ENCODE measurements at places on chromosomes 3 and 15. TPM values are rescaled to one million over a fixed set of nuclear protein-coding genes. Genes with fewer than 3 reads are reported as not detected.

DNA sequence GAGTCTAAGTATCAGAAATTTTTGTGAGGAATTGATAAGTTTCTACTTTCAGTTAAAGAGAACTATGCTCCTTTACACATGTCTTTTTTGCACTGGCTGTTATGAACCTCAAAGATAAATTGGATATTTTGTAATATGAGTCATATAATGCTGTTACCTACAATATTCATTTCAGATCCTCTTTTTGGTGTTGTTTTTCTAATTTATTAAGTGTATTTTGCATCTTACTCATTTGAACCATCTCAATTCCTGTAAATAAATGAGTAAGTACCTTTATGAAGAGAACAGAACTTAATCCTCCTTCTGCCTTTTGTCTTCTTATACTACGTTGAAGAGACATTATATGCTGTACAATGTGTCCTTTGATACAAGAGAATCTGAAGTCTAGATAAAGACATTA lies 74.4 kb downstream of the ZIC1 start:
- no peak for DNase-seq
- no peak overlapping the region for H3K4me3 ChIP-seq
- no peak overlapping the region for H3K27ac ChIP-seq
- no peaks in the 10 kb centered on the region for H3K27me3 ChIP-seq

DNA sequence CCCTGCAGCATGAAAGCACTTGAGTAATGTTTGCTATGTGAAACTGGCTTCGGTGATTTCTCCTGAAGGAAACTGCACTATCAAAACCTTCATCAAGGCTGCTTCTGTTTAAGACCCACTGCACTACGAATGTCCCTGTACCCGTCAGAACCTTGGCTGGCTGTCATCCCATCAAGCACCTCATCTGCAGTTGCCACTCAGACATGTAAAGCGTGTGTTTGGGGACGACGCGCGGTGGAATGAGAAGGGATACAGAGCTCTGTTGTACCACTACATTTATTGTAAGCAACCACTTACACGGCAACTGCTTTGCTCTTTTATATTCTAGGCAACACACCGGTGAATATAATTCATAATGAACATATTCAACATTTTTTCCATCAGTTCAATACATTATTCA lies 147.6 kb downstream of the TIGIT start:
- H3K27ac ChIP-seq: no peak overlapping the region
- no peaks in the 10 kb centered on the region for H3K27me3 ChIP-seq
- DNase-seq: no peak
- peaks cover 5% of the 10 kb centered on the region for H3K4me1 ChIP-seq

DNA sequence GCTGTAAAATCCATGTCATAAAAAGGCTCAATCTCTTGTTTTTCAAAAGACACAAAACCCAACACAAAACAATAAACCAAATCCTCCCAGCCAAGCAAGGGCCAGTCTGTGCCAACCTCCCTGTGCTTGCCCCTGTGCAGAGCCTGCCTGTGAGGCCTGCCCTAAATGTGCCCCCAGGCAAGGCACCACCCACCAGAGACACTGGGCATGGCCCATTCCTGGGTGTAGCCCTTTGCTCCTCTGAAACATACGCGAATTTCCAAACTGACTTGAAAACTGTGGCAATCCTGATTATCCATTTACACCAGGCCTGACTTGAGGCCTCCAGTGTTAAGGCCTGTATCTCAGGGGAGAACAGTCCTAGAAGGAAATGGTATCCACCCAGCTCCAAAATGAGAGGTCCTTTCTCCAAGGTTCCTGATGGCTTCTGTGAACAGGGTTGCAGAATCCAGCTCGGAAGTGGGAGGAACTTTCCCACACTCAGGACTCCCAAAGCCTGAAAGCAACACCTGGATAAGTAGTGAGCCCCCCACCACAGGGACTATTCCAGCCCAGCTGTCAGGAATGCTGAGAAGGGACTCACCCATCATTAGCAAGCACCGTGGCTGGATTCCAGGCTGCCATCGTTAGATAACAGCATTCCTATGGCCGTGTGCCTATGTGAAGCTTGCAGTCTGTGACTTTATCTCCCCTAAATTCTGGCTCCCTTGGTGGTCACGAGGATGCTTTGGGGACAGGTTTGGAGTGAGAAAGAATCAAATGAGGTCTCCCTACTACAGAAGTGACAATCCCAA lies 61.8 kb downstream of the CACNA2D2 start:
- H3K4me3 ChIP-seq: no peak overlapping the region
- H3K36me3 ChIP-seq: no peaks in the 10 kb centered on the region
- no peaks in the 10 kb centered on the region for H3K27me3 ChIP-seq
- H3K4me1 ChIP-seq: peaks cover 27% of the 10 kb centered on the region
- no peak for DNase-seq

DNA sequence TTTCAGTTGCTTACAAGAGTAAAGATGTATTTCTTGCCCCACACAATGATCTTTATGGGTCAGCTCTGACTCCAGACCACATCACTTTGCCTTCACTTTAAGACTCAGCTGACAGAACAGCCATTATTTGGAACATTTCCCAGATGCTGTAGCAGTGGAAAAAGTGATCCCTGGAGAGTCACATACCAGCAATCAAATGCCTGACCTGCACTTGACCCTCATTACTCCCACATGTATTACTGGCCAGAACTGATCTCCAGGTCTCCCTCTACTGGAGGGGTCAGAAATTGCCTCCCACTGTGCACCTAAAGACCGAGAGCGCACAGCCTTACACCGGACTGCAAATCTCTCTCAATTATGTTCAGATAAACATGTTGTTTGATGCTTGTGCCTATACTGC lies 88.6 kb upstream of the ZNF385D start:
- H3K27ac ChIP-seq: no peak overlapping the region
- no peak for DNase-seq
- H3K4me1 ChIP-seq: no peaks in the 10 kb centered on the region
- no peaks in the 10 kb centered on the region for H3K27me3 ChIP-seq

DNA sequence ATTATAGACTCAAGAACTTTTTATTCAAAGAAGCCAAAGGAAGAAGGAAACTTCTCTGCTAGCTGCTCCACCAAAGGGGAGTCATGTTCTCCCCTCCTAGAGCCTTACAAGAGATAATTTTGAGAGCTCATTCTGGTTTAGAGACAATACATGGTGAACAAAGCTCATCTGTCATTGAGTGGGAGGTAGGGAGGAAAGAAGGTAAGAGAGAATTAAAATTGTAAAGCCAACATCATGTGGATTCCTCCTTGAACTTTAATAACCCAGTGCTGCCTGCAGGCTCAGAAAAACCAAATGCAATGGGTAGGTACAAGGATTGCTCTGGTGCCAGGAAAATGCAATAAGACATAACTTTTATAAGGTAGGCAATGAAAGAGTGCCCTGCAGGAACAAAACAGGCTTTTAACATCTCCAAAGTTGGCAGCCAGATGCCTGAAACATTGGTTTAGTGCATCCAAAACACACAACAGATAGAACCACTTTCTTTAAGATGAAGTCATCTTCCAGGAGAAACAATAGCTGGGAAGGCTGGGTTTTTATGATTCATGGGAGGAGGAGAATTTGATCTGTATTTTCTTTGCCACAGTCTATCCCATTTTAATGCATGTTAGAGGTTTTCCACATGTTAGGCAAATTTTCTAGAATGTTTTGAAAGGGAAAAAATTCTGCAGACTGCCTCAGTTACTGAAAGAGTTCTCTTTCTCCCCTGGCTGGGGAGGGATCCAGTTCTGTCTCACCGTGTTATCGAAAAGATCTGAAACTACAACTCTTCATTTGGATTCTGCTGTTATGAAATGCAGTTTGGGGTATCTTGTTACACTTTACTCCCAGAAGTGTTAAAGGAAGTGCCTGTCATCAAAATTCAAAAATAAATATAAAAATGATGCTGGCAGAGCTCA lies 11.3 kb upstream of the ARHGEF3 start:
- no peak overlapping the region for H3K27ac ChIP-seq
- no peak overlapping the region for H3K4me3 ChIP-seq
- no peak for DNase-seq
- H3K36me3 ChIP-seq: no peaks in the 10 kb centered on the region
- H3K27me3 ChIP-seq: no peaks in the 10 kb centered on the region

GRCh38 chr15:80988148-80988796 lies 1.3 kb downstream of the MESD start:
- peak overlapping the region; percentile 93 for H3K4me3 ChIP-seq
- H3K4me1 ChIP-seq: peaks cover 47% of the 10 kb centered on the region
- no peak overlapping the region for H3K27ac ChIP-seq
- DNase-seq: no peak

GRCh38 chr3:13559764-13560525 lies 11.0 kb downstream of the FBLN2 start:
- H3K27me3 ChIP-seq: no peaks in the 10 kb centered on the region
- no peak for DNase-seq

GRCh38 chr3:188362405-188362831 lies 208.5 kb downstream of the LPP start:
- H3K36me3 ChIP-seq: no peaks in the 10 kb centered on the region
- DNase-seq: no peak
- no peak overlapping the region for H3K27ac ChIP-seq
- H3K4me1 ChIP-seq: peaks cover 14% of the 10 kb centered on the region
- no peak overlapping the region for H3K4me3 ChIP-seq
- H3K27me3 ChIP-seq: no peaks in the 10 kb centered on the region

ADCY5 gene
- total RNA-seq: 4.0 TPM
